PC-9 (cell line): ENCODE measurements at places on chromosomes 13 and 19. TPM values are rescaled to one million over a fixed set of nuclear protein-coding genes. Genes with fewer than 3 reads are reported as not detected.

DNA sequence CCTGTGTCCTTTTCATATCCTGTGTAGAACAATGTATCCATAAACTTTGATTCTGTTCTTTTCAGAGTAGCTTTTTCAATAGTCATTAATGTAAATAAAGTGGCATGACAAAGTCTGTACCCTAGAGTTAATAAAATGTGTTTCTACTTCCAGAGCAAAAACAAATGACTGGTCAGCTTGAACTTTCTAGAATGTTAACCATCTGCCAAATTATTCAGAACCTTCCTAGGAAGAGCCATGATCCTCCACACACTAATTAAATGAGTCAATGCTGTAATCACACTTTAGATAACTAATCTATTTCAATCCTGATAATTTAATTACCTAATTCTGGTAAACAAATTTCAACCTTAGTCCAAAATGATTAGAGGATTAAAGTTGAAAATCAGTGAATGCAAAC is 73.2 kb downstream of the DIAPH3 start:
- no peak for DNase-seq

Gene CEBPA
- 8.9 and 9.2 TPM in 2 replicates for total RNA-seq

- DNase-seq: no peak
Measured at GRCh38 chr19:17512574-17512939, 1.1 kb downstream of the PGLS start.

- no peak for DNase-seq
Measured at GRCh38 chr13:110465696-110466095, 95.8 kb downstream of the RAB20 start.

DNA sequence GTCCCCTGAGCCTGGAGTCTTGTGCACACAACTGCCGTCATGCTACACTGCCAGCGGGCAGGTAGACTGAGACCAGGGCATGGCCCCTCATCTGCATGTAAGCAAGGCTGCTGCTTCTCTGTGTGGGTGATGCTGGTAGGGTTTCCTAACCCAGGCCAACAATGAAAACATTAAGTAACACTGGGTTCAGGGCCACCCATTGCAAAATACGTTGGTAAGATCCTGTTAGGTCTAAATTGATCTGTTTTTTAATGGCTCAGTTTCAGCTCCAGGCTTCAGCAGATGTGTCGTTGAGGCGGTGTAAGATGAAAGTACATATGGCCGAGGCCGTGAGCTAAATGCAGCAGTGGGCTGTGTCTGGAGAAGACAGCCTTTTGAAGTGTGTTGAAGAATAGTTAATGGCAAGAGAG is 383.4 kb downstream of the IRS2 start:
- no peak for DNase-seq

DNA sequence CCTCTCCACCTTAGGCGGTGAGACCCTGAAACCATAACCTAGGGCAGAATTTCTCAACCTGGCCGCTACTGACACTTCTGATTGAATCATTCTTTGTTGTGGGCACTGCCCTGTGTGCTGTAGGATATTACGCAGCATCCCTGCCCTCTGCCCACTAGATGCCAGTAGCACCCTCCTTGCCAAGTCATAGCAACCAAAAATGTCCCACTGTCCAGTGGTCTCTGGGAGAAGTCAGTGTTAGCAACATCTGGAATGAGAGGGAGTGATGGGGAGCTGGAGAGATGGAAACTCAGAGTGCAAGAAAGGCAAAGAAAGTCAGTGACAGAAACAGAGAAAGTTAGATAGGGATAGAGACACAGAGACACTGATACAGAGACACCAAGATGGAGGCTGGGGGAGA is 13.6 kb downstream of the KLK4 start:
- DNase-seq: no peak

DNA sequence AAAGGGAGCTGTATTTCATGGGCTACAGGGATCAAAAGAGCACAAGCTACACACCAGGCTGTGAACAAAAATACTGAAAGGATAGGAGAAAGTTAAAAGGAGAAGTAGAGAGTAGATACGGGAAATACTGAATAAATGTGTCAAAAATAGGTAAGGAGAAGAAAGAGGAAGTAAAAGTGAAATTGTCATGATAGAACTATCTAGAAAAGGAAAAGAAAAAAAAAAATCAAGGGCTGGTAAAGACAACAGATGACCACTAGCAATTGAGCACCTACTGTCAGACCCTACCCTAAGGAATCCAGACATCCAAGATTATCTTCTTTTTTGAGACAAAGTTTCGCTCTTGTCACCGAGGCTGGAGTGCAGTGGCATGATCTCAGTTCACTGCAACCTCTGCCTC is 4.8 kb downstream of the RUBCNL start:
- no peak for DNase-seq
